ENCODE measurements at places on chromosomes 12 and 14.

GRCh38 chr12:99224237-99224636, 423.3 kb upstream of the GARIN6 start:
- H3K27ac ChIP-seq, result no peak overlapping the region
- H3K27me3 ChIP-seq, result no peaks in the 10 kb centered on the region
- DNase-seq, result no peak

GRCh38 chr14:52911904-52912303, 38.9 kb downstream of the FERMT2 start:
- H3K4me3 ChIP-seq, result no peak overlapping the region
- no peaks in the 10 kb centered on the region for H3K36me3 ChIP-seq
- H3K27ac ChIP-seq, result no peak overlapping the region

DNA sequence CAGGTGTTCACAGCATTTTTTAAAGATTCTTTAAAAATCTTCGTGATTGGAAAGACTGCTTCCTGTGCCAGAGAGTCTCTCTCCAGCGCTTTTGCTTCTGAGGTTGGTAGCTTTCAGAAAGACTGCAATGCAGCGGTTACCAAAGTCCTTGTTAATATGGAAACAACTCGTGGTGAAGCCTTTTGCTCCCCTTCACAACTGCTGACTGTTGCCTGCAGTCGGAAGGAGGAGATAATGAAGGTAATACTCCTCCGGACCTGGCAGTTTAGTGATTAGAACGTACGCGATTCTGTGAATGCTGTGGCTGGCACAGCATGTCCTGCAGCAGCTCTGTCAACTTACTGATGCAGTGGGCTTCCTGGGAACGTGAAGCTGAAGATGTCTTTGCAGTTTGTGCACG, 50.9 kb downstream of the TRAF3 start:
- no peaks in the 10 kb centered on the region for H3K27me3 ChIP-seq
- DNase-seq, result no peak
- H3K4me1 ChIP-seq, result peaks cover 27% of the 10 kb centered on the region

GRCh38 chr12:71763677-71764379, 9.2 kb downstream of the RAB21 start:
- no peak overlapping the region for H3K27ac ChIP-seq
- peaks cover 38% of the 10 kb centered on the region for H3K4me1 ChIP-seq
- peaks cover 4% of the 10 kb centered on the region for H3K36me3 ChIP-seq

- H3K4me1 ChIP-seq, result no peaks in the 10 kb centered on the region
- no peak overlapping the region for H3K27ac ChIP-seq
- DNase-seq, result no peak
- no peaks in the 10 kb centered on the region for H3K36me3 ChIP-seq
- H3K4me3 ChIP-seq, result no peak overlapping the region
- no peaks in the 10 kb centered on the region for H3K27me3 ChIP-seq
Observed at GRCh38 chr12:3605692-3606091, 114.7 kb downstream of the PRMT8 start.

DNA sequence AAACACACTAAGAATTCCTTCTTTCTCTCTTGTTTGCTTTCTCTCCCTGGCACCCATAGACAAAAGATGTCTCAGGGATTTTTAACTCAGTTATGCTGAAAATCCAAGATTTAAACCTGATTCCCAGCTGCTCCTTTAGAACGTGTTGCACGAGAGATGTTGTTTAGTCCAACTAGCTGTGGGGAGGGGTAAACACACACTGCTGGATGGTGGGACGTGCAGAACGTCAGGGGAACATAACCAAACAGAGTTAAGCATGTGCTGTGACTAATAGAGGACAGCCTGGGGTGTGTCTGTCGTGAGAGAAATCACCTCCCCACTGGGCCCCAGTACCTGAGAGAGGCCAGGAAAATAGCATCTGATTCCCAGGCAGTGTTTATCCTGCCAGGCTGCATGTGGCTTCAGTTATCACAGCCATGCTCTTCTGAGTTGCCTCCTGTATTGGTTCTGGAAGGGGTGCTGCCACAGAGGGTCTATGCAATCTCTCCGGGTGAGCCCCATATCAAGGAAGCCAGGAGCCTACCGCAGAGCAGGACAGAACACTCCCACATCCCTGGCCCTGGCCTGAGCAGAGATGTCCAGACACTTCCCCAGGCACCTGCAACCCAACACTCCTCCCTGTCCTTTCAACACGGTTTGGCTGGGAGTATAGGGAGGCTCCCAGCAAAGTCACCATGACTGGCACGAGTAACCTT, 112.7 kb upstream of the EGLN3 start:
- no peaks in the 10 kb centered on the region for H3K4me1 ChIP-seq
- no peaks in the 10 kb centered on the region for H3K36me3 ChIP-seq
- no peak overlapping the region for H3K4me3 ChIP-seq
- no peaks in the 10 kb centered on the region for H3K27me3 ChIP-seq

GRCh38 chr12:88451205-88451604, 129.1 kb downstream of the KITLG start:
- no peaks in the 10 kb centered on the region for H3K4me1 ChIP-seq
- no peaks in the 10 kb centered on the region for H3K36me3 ChIP-seq
- H3K27ac ChIP-seq, result no peak overlapping the region
- no peak for DNase-seq
- H3K27me3 ChIP-seq, result no peaks in the 10 kb centered on the region

GRCh38 chr12:51392556-51393237, 1.5 kb upstream of the GALNT6 start:
- no peak overlapping the region for H3K4me3 ChIP-seq
- peaks cover 70% of the 10 kb centered on the region for H3K4me1 ChIP-seq
- peak; percentile 35 for DNase-seq
- H3K27ac ChIP-seq, result no peak overlapping the region
- H3K27me3 ChIP-seq, result no peaks in the 10 kb centered on the region

GRCh38 chr14:61287196-61287595, 6.1 kb upstream of the TMEM30B start:
- no peaks in the 10 kb centered on the region for H3K4me1 ChIP-seq
- no peak for DNase-seq
- no peaks in the 10 kb centered on the region for H3K36me3 ChIP-seq
- no peak overlapping the region for H3K4me3 ChIP-seq
